Mesothelial cell of epicardium (in vitro differentiated cells): ENCODE measurements at places on chromosomes 1 and 21. TPM values are rescaled to one million over a fixed set of nuclear protein-coding genes. Genes with fewer than 3 reads are reported as not detected.

The TPTE gene
- not detected in 3 replicates for total RNA-seq

DNA sequence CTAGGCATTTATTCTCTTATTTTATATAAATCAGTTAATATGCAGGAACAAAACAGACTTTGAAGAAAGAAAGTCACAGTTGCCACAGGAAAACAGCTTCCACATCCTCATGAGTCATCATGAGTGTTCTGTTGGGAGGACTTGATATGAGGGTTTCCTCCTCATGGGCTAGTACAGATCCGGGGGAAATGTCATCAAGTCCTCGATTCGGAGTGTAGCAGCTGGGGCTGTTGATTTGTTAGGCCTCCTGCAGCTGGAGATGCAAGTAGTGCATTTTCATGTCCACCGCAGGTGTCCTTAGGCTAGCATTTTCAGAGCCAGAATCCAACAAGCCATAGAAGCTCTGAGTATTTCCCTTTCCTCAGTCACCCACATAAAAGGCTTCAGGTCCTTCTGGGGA is 36.7 kb downstream of the ADAM30 start:
- no peak for DNase-seq

- DNase-seq, result no peak
Observed at GRCh38 chr1:12810691-12811408, 19.7 kb downstream of the PRAMEF1 start.

GRCh38 chr1:110454328-110454727 is 3.4 kb downstream of the PROK1 start:
- DNase-seq, result no peak

DNA sequence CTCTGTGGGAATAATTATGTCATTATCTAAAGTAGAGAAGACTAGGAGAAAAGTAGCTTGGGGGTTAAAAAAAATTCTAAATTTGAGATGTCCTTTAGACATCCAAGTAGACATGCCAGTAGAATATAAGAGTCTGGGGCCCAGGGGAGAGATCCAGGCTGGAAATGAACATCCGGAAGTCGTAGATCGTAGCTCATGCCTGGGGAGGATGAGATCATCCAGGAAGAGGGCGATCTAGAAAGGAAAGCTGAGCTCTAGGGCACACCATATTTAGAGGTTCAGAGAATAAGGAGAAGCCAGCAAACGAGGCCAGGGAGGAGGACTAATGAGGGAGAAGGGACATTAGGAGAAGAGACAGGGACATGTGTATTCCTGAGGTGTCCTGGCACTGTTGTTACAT is 12.2 kb downstream of the NGF start:
- no peak for DNase-seq

DNA sequence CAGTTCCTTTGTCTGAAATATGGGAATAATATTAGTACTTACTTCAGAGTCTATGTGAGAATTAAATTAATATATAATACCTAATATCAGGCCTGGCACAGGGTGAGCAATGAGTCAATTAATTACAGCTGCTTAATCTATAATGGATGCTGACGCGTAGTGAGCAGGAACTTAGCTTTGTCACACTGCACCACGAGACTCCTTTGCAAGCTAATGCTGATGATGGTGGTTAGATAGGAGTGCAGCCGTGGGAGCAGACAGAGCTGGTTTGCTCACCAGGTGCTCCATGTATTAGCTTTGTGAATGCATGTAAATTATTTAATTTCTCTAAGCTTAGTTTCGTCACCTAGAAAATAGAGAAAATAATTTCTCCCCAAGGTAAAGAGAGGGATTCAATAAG is 35.1 kb downstream of the KCNJ15 start:
- DNase-seq, result no peak

DNA sequence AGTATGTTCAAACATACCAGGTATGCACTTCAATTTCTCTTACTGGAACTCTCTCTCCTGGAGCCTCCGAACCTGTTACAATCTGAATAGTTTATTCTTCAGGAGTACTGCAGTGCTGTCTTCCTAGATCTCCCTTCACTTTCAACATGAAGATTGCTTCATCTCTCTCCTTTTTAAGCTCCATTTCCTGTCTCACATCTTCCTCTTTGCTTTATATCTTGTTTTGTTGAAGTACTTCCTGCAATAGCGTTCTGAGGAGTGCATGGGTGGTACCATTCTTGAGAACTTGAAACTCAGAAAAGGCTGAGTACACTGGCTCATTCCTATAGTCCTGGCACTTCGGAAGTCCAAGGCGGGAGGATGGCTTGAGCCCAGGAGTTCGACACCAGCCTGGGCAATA is 15.7 kb upstream of the C1orf146 start:
- DNase-seq, result no peak

The VCAM1 gene
- total RNA-seq, result 30.8 to 35.6 TPM (median 33.6 TPM) in 3 replicates

DNA sequence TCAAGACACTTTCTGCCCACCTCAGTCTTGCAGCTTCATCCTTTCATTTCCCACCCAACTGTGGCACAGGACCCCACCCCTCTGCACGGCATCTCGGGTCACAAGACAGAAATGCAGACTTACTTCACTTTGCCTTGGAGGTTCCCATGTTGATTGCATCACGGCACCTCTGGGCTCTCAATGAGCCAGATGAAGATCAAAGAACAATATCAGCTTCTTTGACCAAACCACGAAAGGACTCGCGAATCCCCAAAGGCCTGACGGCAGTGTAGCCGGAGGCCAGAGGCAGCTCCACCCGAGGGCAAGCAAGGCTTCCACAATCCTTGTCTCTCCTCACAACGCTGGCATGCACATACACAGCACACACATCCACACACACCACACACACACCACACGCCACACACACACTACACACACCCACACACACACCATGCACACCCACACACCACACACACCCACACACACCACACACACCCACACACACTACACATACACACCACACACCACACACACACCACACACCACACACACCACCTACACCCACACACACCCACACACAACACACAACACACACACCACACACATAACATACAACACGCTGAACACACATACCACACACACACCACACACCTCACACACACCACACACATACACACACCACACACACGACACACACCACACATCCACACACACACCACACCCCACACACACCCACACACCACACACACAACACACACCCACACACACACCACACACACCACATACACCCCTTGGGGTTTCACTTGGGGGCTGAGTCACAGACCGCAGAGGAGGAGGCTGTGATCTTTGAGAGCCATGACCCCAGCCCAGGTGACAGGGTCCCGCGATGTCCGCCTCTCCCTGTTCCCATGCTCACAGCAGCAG is 35.8 kb downstream of the UBASH3A start:
- no peak for DNase-seq

DNA sequence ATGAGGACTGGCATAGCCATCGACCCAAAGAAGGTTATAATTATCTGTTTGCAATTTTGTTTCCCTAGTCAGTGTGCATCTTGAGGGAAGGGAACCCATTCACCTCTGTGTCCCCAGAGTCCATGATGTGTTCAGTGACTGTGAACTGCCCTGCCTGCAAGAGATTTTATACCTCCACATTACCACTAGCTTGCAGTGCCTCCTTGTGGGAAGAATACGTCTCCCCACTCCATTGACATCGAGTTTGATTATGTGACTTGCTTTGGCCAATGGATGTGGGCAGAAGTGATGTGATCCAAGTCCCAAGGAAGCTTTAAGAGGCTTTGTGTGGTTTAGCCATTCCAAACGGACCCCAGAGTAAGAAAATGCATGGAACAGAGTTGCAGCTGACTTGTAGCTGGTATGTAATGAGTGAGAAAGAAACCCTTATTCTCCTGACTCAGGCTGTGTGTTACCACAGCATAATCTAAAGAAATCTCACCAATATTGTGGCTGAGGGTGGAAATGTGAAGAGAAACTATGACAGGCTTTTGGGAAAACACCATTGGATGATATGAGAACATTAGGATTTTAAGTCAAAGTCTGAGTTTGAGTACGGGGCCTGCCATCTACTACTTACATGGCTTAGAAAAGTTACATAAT is 47.8 kb upstream of the NRDC start:
- no peak for DNase-seq

The PDPN gene
- total RNA-seq, result 102 to 108 TPM (median 105 TPM) in 3 replicates

- DNase-seq, result no peak
Observed at GRCh38 chr1:212955098-212955497, 4.8 kb downstream of the VASH2 start.

DNA sequence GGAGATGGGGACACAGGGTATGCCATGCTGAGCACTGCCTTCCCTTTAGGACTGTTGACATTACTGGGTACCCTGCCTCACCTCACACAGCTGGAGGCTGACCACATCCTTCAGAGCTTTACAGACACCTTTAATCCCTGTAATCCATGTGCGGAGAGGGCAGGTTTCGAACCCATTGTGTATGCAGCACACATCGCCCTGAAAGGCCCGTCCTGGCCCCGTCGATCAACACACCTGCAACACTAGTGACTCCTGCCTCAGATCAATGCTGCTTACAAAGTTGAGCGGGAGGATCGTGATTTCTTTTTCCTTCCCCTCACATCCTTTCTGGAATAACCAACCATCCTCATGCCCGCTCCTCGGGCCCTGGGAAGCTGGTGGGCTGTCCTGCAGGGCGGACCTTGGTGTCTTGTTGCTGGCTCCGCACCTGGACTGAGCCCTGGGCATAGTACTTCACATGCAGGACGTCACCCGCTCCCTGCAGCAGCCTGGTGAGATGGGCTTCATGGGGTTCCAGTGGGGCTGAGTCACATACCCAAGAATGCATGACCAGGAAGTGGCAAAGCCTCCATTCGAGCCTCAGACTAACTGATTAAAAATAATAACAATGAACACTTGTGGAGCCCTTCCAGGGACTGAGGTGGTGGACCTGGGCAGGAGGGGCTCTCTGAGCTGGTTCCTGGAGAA is 403.6 kb downstream of the PTPRU start:
- DNase-seq, result no peak

DNA sequence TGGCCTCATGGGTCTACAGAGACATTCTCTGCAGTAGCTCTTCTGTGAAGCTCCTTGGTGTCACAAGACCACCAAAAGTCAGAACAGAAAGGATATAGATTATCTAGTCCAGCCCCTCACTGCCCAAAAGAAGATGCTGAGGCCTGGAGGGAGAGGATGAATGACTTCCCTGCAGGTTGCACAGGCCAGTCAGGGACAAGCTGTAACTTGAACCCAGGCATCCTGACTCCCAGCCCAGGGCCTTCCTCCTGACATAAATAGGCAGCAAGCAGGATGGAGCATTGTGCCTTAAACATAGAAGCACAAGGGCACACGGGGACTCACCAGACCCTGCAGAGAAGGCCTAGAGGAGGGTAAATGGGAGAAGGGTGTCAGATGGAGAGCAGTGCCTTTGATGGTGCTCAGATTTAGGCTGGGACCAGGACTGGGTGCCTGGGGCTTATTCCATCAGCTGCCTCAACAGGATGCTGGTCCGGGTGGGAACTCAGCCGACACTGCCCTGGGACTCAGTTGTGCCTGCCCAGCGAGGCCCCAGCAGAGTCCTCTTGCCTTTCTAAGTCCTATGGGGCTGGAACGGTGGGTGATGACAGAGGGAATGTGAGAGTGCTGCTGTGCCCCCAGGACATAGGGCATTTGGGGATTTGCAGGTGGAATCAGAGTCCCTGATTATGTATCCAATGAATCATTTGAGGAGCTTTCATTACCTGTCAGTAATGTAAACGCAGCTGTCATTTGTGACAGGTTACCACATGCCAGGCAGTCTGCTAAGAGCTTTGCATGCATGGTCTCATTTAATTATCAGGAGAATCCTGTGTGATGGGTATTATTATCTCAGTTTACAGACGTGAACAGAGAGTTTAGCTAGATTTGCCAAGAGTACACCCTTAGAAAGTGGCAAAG is 13.2 kb downstream of the S100A7A start:
- no peak for DNase-seq

- DNase-seq, result no peak
Observed at GRCh38 chr1:118396829-118397495, 211.9 kb upstream of the SPAG17 start.

- no peak for DNase-seq
Observed at GRCh38 chr21:15837645-15838044, 107.9 kb downstream of the USP25 start.

GRCh38 chr1:29235955-29236711 is at the start of gene PTPRU:
PTPRU (plus strand) TSS chr1:29236522; CDS start chr1:29236645, 123 bp downstream.
- peak; percentile 87 for DNase-seq

The KLF17 gene
- not detected in 3 replicates for total RNA-seq

The OR2T10 gene
- not detected in 3 replicates for total RNA-seq

The TMEM200B gene
- total RNA-seq, result 28.3 to 31.0 TPM (median 29.1 TPM) in 3 replicates

- no peak for DNase-seq
Observed at GRCh38 chr1:9071554-9072235, 2.3 kb upstream of the SLC2A5 start.

GRCh38 chr1:224287714-224288113 is 42.3 kb downstream of the NVL start:
- DNase-seq, result no peak

The MATN1 gene
- total RNA-seq, result 4.0 to 5.6 TPM (median 4.9 TPM) in 3 replicates

The IL20 gene
- not detected in 3 replicates for total RNA-seq

GRCh38 chr1:31860581-31860980 is 44.8 kb upstream of the SPOCD1 start:
- no peak for DNase-seq

DNA sequence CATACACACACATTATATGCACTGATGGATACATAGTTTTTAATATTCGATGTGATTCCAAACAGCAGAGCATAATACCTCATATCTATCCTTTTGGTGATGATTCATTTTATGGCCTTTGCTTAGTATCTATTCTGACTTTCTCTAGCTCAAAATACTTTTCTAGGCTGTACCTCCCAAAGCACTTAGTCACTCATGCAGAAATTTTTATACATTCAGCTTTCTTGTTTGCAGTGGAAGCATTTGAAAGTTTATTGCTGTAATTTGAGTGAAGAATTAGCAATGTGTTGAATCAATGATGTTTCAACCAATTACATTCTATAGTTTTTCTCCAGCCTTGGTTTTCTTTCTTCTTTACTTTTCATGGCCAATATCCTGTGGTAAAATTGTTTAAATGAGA is 66.7 kb downstream of the LBR start:
- DNase-seq, result no peak

DNA sequence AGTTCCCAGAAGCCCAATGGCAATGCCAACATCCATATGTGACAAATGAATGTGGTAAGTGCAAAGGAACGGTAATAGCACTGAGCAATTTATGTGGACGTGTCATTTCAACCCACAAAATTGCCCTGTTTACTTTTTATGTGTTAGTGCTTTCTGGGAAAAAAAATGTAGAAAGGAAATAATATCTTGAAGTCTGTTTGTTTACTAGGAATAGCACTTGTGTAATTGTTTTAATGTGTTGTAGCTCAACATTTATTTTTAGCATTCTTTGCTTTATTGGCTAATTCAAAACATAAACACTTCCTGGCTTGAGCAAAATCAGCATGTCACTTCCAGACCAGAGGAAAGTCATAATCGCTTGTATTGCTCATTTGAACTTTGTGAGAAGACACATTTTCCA is 224.8 kb upstream of the KCNK2 start:
- no peak for DNase-seq

The HMCN1 gene
- total RNA-seq, result 45.5 to 48.8 TPM (median 46.4 TPM) in 3 replicates

GRCh38 chr1:76868916-76869315 is 1.6 kb downstream of the ST6GALNAC5 start:
- no peak for DNase-seq

The RXRG gene
- total RNA-seq, result 0.99 to 1.1 TPM (median 1.0 TPM) in 3 replicates

DNA sequence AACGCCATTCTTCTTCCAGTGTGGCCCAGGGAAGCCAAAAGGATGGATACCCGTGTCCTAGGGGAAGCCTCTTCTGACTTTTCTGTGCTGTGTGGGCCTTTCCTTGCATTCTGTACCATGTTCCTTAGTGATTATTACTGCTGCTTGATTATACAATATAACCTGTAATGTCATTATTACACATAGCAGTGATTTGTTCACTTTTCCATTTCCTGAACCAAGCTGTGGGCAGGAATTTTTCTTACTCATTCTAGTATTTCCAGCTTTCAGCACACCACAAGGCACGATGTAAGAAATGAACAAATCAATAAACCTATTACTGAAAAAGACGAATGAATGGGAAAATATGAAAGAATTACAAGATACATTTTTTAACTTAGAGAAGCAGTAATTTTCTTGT is 8.4 kb upstream of the USP33 start:
- no peak for DNase-seq

The KCND3 gene
- 0.31 to 0.47 TPM (median 0.42 TPM) in 3 replicates for total RNA-seq
